A673 (cell line): ENCODE measurements at places on chromosomes 3 and 15. TPM values are rescaled to one million over a fixed set of nuclear protein-coding genes. Genes with fewer than 3 reads are reported as not detected.

DNA sequence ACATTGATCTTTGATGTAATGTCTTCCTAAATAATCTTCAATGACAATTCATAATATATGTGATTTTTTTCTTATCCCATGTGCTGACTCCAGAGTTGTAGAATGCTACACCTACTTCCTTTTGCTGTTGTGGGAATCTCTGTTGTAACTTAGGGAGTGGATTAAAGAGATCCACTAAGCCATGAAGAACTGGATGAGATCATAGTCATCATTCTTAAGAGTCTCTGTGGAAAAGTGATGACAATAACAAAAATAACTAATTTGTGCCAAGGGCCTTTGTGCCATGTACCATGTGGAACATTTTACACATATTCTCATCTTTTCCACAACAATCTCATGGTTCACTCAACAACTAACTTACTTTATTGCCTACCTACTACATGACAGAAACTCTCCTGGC is 162.9 kb upstream of the PDZRN3 start:
- no peak overlapping the region for H3K4me3 ChIP-seq
- no peaks in the 10 kb centered on the region for H3K36me3 ChIP-seq
- H3K4me1 ChIP-seq: no peaks in the 10 kb centered on the region
- no peak overlapping the region for H3K27ac ChIP-seq

The CDCP1 gene
- 0.13 and 0.70 TPM in 2 replicates for total RNA-seq

DNA sequence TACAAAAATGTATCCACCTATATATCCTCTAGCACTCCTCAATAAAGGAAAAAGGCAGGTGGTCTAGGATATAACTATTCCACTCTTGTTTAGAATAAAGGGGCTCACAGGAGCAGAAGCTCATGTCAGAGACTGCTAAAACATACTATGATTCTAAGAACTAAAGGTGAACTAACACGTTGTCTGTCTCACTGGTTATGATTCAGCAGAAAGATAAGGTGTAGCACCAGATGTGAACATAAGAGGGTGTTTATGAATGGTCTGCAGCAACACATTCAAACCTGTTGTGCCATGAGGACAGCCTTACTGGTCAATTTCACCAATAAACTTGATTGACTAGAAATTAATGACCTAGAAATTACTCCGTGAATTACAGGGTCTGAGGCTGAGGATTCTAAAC is 4.6 kb downstream of the PEX11A start:
- DNase-seq: no peak
- no peaks in the 10 kb centered on the region for H3K4me1 ChIP-seq
- no peak overlapping the region for H3K27ac ChIP-seq

The FBXO40 gene
- total RNA-seq: not detected in 2 replicates

- H3K4me1 ChIP-seq: peaks cover 4% of the 10 kb centered on the region
- no peak overlapping the region for H3K27ac ChIP-seq
- no peaks in the 10 kb centered on the region for H3K36me3 ChIP-seq
- peak; percentile 73 for DNase-seq
- H3K27me3 ChIP-seq: no peaks in the 10 kb centered on the region
These were observed 45.0 kb downstream of the SUCNR1 start for GRCh38 chr3:151918253-151919029.

The RARRES1 gene
- total RNA-seq: 0.15 TPM in 1 of 2 replicates, not detected in the other

DNA sequence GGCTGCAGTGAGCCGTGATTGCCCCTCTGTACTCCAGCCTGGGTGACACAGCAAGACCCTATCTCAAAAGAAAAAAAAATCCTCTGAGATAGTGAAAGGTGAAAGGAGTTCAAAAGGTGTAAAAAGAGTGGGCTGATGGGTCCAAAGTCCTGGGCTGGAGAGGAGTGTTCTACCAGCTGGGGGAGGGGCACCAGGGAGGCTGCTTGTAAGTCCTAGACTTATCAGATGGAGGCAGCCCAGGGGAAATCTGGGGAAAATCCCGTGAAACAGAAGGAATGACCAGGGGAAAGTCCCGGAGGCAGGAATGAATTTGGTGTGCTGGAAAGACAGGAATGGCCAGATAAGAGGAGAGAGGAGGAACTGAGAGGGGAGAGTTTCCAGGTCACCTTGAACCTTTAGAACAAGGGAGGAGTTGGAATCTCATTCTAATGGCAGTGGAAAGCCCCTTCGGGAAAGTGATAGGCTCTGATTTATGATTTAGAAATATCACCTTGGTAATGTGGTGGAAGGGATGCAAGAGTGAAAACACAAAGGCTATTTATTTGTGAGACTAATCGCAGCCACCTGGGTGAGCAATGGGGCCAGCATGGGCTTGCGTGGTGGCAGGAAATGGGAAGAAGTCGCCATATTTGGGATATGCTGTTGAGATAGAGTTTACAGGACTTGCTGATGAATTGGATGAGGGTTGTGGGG is 23.4 kb upstream of the PPP4R2 start:
- no peaks in the 10 kb centered on the region for H3K4me1 ChIP-seq
- H3K27ac ChIP-seq: no peak overlapping the region

DNA sequence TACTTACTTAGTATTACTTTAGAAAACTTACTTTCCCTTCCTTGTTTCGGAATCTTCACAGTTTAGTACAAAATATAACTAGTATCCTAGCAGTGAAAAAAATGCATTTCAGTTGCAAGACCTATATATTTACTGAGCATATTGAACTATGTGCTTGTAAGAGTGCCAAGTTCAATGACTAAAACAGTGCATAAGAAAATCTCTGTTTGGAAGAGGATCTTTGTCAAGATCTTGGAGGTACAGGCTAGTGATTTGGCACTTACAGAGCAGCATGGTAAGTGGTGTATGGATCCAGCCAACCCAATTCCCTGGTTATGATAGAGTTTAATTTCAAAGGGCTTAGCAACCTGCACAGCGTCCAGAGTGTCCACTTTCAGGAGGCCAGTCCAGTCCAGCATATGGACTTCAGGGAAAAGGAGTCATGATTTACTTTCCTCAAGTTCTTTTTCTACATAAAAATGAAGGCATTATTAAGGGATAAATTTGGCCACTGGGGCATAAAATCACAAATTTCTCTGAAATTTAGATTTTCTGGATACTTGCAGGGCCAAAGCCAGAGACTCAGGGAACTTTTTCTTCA is 625.8 kb upstream of the BCHE start:
- no peaks in the 10 kb centered on the region for H3K4me1 ChIP-seq
- no peaks in the 10 kb centered on the region for H3K36me3 ChIP-seq

The FBXW12 gene
- 0.55 and 0.60 TPM in 2 replicates for total RNA-seq

The RLBP1 gene
- not detected in 2 replicates for total RNA-seq

The PKM gene
- total RNA-seq: 1,606 and 1,955 TPM in 2 replicates

- no peak overlapping the region for H3K4me3 ChIP-seq
- DNase-seq: no peak
- no peaks in the 10 kb centered on the region for H3K27me3 ChIP-seq
- peaks cover 6% of the 10 kb centered on the region for H3K36me3 ChIP-seq
- no peak overlapping the region for H3K27ac ChIP-seq
These were observed 2.7 kb upstream of the KNSTRN start for GRCh38 chr15:40379853-40380252.

The ATP2B2 gene
- total RNA-seq: 0.17 and 0.35 TPM in 2 replicates

DNA sequence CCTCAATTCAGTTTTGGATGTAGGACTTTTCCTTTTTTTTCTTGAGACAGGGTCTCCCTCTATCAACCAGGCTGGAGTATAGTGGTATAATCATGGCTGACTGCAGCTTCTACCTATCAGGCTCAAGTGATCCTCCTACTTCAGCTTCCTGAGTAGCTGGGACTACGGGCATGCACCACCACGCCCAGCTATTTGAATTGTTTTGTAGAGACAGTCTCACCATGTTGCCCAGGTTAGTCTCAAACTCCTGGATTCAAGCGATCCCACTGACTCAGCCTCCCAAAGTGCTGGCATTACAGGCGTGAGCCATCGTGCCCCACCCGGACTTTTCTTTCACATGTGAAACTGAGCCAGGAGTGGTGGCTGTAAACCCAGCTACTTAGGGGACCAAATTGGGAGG is 3.5 kb downstream of the RNU5B-1 start:
- no peak overlapping the region for H3K27ac ChIP-seq
- no peaks in the 10 kb centered on the region for H3K36me3 ChIP-seq
- no peak overlapping the region for H3K4me3 ChIP-seq
- H3K4me1 ChIP-seq: peaks cover 10% of the 10 kb centered on the region

DNA sequence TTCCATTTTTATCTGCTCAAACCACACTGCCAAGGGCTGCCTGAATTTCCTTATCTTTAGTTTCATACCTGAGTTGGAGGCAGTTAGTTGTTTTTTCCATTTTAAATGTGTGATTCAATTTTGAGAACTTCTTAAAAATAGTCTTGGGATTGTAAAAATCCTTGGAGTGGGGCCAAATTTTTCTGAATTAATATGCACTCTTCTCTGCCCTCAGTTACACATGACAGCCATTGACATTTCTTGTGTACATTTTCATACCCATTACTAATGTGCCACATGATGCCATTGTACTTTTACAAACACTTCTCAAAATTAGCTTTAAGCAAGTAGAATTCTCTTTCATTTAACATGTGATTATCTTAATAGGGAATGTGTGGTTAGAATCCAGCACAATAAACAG is 141.7 kb downstream of the C3orf38 start:
- H3K27me3 ChIP-seq: no peaks in the 10 kb centered on the region
- DNase-seq: no peak
- no peak overlapping the region for H3K27ac ChIP-seq
- no peak overlapping the region for H3K4me3 ChIP-seq
- peaks cover 21% of the 10 kb centered on the region for H3K4me1 ChIP-seq
- H3K36me3 ChIP-seq: no peaks in the 10 kb centered on the region

- no peaks in the 10 kb centered on the region for H3K27me3 ChIP-seq
- no peaks in the 10 kb centered on the region for H3K36me3 ChIP-seq
- H3K4me1 ChIP-seq: peaks cover 5% of the 10 kb centered on the region
- peak; percentile 49 for DNase-seq
These were observed 71.8 kb downstream of the TMEM44 start for GRCh38 chr3:194561306-194561974.

- no peak overlapping the region for H3K4me3 ChIP-seq
- H3K36me3 ChIP-seq: no peaks in the 10 kb centered on the region
- H3K4me1 ChIP-seq: no peaks in the 10 kb centered on the region
These were observed 104.8 kb upstream of the OSTN start for GRCh38 chr3:191094057-191094845.

The UBAP1L gene
- 3.6 and 3.9 TPM in 2 replicates for total RNA-seq

The KNG1 gene
- total RNA-seq: not detected in 2 replicates

The GOLGA8G gene
- total RNA-seq: not detected in 2 replicates

The SHC4 gene
- total RNA-seq: 0.57 and 0.73 TPM in 2 replicates

DNA sequence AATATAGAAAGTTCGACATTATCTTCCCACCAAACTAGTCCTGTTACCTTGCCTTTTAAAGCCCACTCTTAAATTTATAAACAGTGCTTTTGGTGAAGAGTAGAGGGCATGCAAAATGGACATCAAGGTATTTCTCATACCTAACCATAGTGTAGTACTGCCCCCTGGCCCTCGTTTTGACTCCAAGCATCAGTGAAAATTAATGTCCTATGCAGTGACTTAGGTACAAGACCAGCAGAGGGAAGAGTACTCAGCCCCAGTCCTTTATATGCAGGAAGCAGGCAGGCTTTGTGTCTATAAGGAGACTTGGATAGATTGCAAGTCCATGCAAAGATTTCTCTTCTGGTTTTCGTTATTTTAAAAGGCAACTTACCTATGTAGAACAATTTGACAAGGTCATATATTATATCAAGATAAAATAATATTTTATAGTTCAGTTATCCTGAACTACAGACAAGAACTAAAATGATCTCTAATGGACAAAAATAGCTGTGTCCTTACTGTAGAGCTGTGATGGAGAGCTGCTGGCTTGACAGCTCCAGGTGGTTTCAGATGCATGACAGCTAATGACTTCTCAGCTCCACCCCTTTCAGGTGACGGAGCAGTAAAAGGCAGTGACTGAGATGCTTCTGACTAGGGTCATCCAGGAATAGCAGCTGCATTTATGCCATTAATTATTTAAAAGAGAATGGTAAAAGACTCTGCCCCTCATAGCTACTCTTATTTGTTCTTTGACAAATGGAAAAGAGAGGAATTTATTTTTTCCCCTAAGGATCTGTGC is 646.1 kb downstream of the SQOR start:
- DNase-seq: peak; percentile 12
- no peaks in the 10 kb centered on the region for H3K36me3 ChIP-seq
- H3K4me3 ChIP-seq: no peak overlapping the region
- H3K4me1 ChIP-seq: no peaks in the 10 kb centered on the region
- H3K27me3 ChIP-seq: peaks cover 5% of the 10 kb centered on the region

DNA sequence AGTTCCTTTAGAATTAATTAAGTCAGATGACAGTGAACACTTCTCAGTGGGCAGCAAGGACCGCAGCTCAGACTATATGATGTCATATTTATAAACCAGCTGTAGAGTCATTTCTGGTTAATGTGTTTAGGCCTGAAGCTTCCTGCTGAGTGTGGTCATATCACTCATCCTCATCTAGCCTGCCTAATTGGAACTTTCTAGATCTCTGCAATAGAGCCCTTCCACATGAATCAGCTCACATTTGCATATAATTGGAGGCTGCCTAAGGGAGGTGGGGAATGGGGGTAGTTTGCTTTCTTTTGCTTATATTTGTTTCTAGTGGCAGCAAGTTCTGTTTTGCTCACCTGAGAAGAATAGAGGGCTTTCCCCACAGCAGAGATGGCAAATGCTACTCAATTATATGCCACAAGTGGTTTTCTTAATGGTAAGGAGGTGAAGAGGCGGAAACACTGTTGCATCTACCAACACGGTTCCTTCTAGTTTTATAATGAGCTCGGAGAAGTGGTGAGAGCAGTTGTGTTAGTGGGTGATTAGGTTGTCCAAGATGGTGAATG is 148.1 kb downstream of the KLHL25 start:
- H3K4me3 ChIP-seq: no peak overlapping the region
- peaks cover 9% of the 10 kb centered on the region for H3K4me1 ChIP-seq
- H3K36me3 ChIP-seq: no peaks in the 10 kb centered on the region
- peak; percentile 76 for DNase-seq
- no peaks in the 10 kb centered on the region for H3K27me3 ChIP-seq

DNA sequence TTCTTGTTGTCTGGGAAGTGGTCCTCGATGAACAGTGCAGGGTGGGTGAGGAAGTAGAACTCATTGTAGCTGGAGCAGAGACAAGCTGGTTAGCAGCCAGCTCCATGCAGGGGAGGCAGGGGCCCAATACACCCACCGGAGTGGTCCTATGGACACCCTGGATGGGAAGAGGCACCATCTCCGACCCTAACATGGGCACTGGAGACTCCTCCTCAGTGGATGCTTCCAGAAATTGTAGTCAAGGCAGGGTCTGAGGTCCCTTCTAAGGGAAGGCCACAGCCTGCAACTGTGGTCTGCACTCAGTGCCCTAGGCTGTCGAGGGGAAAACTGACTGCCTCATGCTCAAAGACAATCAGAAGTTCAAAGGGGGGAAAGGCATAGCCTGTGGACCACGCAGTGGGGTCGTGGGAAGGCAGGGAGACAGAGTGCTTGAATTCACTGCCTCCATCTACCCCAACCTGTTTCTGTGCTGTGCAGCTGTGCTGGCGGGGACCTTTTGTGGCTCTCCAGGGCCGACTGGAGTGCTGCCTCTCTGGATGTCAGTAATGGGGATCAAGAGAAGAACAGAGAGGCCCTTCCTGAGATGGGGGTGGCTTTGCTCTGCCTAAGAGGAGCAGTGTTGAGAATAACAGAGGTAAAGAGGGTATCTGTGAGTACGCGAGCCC is 41.9 kb downstream of the KY start:
- no peaks in the 10 kb centered on the region for H3K4me1 ChIP-seq
- no peaks in the 10 kb centered on the region for H3K36me3 ChIP-seq
- H3K4me3 ChIP-seq: no peak overlapping the region
- H3K27ac ChIP-seq: no peak overlapping the region
- DNase-seq: no peak
- peaks cover 4% of the 10 kb centered on the region for H3K27me3 ChIP-seq

The ZDHHC23 gene
- total RNA-seq: 0.74 and 1.1 TPM in 2 replicates
